ENCODE measurements at places on chromosomes 5 and 9.

DNA sequence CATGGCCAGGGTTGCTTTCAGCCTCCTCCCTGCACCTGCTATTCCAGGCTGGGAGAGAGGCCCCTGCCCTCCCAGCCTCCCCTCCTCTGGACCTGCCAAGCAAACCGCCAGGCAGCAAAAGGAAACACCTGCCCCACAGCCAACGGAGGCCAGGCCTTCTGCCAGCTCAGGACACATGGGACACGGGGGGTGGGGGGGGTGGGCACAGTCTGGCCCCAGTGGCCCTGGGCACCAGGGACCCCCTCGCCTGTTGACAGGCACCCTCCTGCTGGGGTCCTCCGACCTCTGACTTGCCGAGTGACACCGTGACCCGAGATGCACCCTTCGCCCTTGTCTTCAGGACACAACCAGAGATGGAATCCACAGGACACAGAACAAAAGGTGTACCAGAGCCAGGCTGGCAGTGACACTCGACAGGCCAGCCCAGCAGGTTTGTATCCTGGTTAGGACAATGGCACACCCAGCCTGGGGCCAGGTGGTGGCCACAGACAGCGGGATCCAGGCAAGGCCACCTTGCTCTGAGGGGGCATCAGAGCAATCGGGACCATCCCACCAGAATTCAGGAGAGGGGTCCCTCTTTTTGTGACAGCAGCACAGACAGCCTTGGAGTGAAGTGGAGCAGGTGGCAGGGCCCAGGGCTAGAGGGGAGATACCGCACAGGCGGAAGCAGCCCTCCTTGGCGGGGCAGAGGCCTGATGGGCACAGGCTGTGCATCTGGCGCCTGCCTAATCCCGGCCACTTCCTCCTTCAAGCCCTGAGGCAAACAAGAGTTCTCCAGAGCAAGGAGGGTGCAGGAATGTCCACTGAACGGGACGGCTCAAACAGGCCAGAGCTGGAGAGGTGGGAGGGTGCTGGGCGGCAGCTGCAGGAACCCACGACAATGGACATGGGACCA lies 1.3 kb upstream of the TMEM210 start:
- no peak for DNase-seq

DNA sequence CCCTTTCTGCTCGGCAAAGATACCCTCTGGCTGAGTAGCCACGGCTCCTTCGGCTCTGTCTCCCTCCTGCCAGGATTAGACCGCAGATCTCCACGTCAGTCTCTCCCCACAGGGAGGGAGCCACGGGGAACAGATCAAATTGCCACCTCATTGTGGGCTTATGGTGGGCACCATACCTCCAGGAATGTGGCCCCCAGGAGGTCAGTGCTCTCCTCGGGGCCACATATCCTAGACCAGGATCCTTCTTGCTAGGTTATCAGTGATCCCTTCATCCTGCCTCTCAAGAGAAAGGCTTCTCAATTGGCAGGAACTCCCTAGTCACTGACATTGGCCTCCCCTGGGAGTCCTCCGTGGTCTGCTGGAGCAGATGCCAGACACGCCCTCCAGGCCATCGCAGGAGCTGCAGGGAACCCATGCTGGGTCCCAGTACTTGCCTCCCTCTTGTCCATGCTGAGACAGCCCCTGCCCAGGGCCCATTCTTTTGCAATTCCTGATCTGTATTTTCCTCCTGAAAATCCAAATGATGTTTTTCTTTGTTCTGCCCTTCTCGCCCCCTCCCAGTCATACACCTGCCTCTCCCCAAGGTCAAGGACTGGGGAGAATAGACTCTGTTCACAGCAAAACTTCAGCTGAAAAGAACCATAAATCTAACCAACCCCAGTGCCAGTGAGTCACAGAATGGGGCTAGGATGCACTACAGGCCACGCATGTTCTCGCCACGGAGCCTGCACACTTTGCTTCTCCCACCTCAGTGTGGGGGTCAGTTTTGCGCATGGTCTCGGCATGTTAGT lies 31.6 kb upstream of the ENHO start:
- DNase-seq: no peak

DNA sequence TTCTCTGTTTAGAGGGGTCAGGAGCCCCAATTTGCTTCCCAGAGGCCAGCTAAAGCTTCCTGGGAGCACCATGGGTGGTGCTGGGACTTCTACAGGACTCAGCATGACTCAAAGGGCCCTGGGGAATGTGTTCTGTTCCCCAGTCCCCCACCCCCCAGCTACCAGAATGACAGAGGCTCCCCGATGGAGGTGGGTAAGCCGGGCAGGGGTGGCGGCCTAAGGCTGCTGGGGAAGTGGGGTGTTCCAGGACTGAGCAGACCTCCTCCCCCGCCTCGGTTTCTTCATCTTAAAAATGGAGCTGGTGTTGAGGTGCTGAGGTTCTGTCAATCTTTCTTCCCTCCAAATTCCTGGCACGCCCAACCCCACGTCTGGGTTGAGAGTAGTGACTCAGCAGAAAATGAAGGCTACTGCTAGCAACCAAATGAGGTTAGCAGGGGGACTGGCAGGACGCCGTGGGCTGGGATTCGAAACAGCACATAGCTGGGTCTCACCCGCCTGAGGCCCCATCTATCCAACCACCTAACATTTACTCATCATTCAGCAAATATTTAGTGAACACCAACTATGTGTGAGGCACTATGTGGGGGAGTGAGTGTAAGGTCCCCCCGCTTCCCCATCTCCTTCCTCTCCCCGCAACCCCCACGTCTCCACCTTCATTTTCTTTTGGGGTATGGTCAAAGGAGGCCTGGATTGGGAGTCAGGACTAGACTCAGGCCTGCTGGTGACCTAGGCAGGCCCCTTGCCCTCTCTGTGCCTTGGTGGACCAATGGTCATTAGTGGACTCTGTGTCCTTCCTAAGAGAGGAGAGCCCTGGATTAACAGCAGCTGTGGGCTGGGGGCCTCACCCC lies 50.2 kb downstream of the C9orf50 start:
- no peak for DNase-seq

DNA sequence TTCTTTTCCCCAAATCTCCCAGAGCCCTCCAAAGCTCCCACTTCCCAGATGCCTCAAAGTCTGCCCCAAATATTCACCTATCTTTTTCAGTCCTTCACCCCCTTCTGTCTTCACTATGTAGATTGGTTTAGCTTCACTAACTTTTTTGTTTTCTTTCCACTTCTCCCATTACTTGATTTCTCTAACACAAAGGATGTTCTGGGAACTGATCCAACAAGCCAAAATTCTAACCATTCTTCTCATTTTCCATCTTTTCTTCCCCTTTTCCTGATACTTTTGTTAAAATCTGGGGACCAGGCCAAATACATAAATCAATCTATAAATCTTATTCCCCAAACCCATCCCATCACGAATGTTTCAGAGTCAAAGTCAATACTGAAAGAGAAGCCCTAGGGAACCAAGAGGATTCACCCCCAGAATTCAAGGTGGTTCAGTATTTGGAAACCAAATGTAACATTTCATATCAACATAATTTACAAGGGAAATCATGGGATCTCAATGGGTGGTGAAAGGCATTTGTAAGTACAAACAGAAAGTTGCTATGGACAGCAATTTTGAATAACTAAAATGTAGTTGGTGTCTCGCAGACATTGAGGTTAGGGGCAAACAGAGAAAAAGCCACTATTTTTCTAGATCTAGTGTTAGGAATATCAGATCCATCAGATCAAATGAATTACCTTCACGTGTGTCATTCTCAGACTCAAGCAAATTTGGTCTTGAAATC lies 35.3 kb downstream of the APTX start:
- DNase-seq: no peak

DNA sequence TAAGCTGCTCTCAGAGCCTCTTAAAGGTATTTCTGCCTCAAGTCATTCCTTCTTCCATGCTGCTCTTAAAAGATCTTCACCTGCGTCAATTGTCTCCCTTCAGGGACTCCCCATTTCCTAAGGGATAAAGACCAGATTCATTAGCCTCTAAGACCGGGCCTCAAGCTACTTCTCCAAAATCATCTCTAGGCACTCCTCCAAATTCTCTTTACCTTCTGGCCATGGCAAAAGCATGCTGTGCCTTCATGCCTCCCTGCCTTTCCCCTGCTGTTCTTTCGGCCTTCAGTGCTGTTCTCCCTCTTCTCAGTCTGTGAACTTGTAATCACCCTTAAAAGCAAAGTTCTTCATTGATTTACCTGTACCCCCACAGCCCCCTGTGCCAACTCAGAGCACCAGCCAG lies 4.4 kb downstream of the TMOD1 start:
- DNase-seq: no peak

- no peak for DNase-seq
Measured at GRCh38 chr5:102762095-102762534, 7.0 kb downstream of the PAM start.

- no peak for DNase-seq
Measured at GRCh38 chr5:135433681-135434426, 13.3 kb downstream of the DCANP1 start.

DNA sequence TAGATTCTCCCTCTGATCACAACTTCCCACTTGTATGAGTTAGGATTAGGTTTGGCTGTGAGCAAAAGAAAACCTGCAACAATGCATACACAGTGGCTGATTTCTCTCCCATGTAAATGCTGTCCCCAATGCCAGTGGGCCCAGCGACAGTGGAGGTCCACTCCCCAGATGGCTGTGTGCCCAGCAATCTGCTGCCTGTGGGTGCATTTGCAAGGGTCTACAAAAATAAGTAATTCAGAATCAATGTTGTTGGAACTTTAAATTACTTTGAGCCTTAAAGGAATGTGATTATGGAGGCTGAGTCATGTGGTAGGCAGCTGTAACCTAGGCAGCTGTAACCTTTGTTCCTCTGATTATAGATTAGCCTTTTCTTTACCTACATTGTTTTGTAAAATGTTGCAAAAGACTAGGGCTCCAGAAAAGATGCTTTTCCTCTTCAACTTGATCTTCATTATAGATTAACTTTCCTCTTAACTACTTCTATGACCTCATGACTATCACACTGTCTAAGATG lies 14.2 kb upstream of the MXD3 start:
- no peak for DNase-seq

DNA sequence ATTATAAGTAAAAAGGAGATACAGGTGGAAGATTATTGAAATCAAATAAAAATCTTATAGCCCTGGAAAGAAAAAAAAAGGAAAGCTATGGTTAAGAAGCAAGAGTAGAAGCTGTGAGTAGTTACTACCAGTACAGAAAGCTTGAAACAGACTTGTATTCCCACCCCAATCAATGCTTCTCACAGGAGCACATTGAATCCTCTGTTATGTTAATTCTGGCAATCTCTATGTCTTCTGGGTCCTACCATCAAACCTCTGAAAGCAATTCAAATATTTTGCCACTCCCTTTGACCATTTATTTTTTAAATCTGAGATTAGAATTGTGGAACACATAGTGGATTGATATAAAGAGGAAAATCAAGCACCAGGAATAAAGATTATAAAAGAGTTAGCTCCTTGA lies 186.5 kb downstream of the MEF2C start:
- no peak for DNase-seq

DNA sequence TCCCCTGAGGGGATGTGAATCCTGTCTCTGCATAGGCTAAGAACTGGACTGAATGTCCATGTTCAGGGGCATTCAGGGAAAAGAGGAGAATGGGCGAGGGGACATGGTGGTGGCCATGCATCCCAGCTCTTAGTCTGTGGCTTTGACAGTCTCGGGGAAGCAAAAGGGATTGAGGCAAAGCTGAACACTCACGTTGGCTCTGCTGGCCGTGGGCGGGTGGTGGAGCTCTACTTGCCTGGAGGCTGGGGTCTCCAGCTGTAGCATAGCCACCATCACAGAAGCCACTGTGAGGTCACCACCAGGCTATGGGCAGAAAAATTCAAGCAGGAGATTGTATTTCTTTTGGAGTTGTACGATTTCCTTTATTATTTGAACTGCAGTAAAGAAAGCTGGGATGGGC lies 4.1 kb downstream of the GARIN3 start:
- DNase-seq: no peak

- DNase-seq: no peak
Measured at GRCh38 chr5:83426855-83427254, 44.7 kb upstream of the VCAN start.

DNA sequence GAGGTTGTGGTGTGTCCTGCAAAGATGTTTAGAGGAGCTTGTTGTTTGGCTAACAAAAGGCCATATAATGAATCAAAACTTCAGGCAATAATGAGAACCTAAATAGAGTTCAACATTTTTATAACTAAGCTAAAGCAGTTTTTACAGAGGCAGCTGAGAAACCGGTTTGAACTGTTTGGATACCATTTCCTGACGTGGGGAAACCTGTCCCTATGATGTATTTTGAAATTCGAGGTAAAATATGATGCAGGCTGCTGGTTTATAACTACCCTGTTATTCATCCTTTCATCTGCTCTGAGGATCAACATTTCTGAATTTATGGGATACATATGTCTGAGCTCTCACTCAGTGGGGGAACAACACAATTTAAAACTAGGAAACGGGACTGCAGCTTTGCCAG lies 289.5 kb upstream of the IRX2 start:
- no peak for DNase-seq

All from CD4-positive, alpha-beta T cell treated with Interleukin-6 for 4 hours (primary cell).